ENCODE measurements at places on chromosomes 12 and 14.

- DNase-seq = no peak
Measured at GRCh38 chr14:69153873-69154270, 953 bp upstream of the DCAF5 start.

- no peak for DNase-seq
Measured at GRCh38 chr14:30078811-30079402, 151.3 kb upstream of the PRKD1 start.

DNA sequence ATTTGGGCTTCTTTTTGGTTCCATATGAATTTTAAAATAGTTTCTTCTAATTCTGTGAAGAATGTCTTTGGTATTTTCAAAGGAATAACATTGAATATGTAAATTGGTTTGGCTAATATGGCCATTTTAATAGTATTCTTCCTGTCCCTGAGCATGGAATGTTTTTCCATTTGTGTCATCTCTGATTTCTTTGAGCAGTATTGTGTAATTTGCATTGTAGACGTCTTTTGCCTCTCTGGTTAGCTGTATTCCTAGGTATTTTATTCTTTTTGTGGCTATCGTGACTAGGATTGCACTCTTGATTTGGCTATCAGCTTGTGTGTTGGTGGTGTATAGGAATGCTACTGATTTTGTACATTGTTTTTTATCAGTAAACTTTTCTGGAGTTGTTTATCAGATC, 601.9 kb downstream of the SNAPC1 start:
- no peak for DNase-seq

DNA sequence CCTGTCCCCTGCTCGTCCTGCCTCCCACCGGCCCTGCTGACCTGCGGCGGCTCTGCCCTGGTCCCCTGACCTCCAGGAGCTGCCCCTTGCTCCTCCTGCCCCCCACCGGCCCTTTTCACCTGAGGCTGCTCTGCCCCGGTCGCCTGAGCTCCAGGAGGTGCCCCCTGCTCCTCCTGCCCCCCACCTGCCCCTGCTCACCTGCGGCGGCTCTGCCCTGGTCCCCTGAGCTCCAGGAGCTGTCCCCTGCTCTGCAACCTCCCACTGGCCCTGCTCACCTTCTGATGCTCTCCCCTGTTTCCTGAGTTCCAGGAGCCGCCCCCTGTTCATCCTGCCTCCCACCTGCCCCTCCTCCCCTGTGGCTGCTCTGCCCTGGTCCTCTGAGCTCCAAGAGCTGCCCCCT, 101.3 kb downstream of the TMEM121 start:
- no peak for DNase-seq

GRCh38 chr14:104941508-104942365, 17.1 kb downstream of the PLD4 start:
- DNase-seq = no peak

DNA sequence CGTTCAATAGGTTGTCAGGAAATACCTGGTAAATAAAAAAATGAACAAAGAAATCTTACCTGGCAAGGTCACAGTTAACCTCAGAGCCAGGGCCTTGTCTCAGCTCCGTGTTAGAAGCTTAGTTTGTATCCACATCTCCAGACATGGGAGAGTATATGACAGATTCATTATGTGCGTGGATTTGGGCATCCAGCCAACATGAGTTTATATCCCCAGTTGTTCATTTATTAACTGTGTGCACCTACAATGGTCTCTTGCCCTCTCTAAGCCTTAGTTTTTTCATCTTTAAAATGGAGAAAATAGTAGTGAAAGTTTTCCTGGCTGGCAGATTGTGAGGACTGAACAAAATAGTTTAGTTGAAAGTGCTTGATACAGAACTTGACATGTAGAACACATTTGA, 437.8 kb downstream of the NPAS3 start:
- no peak for DNase-seq

- no peak for DNase-seq
Measured at GRCh38 chr14:72902801-72903530, 9.1 kb upstream of the DPF3 start.

GRCh38 chr14:33285902-33286700, 347.4 kb downstream of the NPAS3 start:
- DNase-seq = no peak

DNA sequence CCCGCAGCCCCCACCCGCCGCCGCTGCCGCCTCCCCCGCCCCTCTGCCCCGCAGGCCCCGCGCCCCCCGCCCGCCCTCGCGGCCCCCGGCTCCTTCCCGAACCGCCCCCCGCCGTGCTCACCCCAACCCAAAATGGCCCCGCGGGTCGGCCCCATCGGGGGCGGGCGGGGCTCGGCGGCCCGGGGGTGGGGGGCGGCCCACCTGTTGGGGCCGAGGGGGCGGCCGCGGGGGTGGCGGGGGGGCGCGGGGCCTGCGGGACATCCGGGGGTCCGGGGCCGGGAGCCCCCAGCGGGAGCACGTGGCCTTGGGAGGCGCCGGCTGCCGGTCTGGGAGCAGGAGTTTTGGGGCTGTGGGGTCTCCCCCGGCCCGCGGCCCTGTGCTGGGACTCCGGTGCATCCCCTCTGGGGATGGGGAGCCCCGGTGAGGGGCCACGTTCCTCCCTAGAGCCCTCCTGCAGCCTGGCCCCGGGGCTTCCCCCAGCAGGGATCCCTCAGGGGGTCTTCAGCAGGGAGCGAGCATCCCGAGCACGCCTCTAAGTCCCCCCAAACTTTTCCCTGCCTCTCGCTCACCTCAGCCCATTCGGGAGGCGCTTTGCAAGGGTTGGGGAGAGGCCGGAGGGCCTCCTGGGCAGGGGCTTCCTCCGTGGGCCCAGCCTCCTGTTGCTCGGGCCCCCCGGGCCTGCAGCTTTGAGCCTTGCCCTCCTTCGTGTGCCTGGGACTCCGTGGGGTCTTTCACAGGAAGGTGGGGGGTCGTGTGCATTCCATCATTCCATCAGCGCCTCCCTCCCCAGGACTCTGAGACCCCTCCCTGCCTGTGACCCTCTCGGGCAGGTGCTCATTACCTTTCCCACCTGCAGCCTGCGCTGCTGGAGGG, 710 bp downstream of the MTA1 start:
- no peak for DNase-seq

GRCh38 chr14:50667684-50667995, 466 bp downstream of the SAV1 start:
- no peak for DNase-seq

DNA sequence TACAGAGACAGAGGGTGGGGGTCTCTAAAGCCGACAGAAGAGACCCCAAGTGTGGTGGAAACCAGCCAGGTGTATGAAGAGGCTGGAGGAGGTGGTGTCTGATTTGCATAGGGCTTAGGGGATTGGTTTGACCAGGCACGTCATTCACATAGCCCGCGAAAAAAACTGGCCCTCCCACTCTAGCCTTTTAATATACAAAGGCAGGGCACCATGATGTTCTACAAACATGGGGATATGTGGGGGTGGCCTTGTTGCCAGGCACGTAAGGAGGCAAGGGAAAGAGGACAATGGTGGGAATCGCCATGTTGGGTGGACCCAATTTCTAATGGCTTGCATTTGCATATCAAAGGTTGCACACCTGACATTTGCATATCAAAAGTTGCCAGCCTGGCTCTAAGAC, 13.2 kb downstream of the LALBA start:
- DNase-seq = no peak

DNA sequence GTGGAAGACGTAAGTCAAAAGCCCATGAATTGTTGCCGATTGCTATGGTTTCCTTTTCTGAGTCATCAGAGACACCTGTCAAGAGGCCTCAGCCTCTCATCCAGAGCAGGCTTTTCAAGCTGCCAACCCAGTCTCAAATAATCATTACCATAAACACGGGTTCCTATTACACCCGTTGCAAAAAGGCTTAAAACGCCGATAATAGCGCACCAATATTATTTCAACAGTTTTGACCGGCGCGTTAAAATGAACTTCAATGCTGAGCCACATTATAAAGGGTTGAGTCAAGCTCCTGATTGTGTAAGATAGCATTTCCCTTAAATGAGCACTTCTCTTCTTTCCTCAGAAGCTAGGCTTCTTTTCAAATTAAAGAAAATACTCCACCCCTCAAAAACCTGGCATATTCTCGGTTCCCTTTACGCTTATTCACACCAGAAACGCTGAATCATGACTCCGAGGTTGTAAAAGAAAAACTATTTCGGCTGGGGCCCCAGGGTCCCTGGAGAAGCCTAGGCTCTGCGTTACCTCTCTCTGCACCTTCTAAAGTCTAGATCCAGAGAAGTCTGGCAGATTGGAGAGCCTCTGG, 1.4 kb downstream of the TMTC1 start:
- DNase-seq = no peak

DNA sequence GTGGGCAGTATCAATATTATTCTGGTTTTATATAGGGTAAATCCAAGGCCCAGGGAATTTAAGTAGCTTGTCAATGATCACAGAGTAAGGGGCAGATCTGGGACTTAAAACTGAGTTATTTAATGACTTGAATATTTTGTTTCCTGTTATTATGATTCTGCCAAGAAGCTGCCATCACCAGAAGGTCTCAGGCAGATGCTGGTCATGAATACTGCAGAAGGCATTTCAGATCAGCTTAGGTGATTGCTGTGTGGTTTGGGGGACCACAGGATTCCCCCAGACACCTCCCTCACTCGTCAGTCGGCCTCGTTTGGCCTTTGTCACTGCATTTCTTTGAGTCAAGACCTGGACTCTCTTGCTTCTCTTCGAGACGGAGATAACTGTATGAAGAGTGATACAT, 47.7 kb upstream of the EVL start:
- no peak for DNase-seq

DNA sequence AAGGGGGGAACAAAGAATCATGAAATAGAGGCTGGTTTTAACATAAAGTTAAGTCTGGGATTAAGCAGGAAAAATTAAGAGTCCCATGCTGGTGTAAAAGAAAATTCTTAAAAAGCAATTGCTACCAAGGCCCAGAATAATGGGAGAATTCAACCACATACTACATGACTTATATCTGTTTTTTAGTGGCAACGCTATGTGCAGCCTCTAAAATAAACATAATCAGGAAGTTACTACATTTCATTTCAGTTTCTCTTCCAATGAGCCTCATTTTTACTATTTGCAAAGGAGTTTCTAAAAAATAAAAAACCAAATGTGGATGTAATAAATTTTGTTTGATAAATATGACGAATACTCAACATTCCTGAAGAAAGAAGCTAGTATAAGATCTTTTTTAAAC, 58.1 kb downstream of the CPNE8 start:
- no peak for DNase-seq

GRCh38 chr14:84857571-84857970, 672.4 kb upstream of the FLRT2 start:
- DNase-seq = no peak

DNA sequence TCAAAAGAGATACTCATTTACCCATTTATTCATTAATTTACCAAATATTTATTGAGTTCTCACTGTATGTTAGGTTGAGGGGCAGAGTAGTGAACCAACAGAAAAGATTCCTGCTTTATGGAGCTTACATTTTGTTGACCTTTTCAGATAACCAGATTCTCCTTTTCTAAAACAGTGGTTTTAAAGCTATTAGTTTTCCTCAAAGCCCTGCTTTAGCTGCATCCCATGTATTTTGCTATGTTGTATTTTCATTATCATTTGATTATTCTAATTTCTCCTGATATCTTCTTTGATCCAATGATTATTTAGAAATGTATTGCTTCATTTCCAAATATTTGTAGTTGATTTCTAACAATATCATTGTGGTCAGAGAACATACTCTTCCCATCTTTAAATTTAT, 53.6 kb downstream of the EML1 start:
- DNase-seq = no peak

DNA sequence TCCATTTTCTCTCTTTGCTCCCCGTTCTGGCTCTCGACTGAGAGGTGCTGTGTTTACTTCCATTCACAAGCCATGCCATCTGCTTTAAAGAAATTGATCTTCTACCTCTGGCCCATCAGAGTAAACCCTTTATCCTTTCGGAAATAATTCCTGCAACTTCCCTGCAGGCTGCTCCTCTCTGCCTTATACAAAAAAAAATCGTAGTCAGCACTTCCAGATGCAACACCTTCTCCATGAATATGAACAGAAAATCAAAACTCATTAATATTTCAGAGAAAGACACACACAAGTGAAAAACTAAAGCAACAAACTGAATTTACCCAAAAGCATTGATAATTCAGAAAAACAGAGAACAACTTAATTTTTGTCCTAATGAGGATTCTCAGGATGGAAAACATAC, 127.6 kb upstream of the FSCB start:
- DNase-seq = no peak

GRCh38 chr12:49626836-49627235, 3.5 kb downstream of the PRPF40B start:
- DNase-seq = no peak

GRCh38 chr12:32754111-32754510, 1.6 kb downstream of the YARS2 start:
- DNase-seq = no peak

DNA sequence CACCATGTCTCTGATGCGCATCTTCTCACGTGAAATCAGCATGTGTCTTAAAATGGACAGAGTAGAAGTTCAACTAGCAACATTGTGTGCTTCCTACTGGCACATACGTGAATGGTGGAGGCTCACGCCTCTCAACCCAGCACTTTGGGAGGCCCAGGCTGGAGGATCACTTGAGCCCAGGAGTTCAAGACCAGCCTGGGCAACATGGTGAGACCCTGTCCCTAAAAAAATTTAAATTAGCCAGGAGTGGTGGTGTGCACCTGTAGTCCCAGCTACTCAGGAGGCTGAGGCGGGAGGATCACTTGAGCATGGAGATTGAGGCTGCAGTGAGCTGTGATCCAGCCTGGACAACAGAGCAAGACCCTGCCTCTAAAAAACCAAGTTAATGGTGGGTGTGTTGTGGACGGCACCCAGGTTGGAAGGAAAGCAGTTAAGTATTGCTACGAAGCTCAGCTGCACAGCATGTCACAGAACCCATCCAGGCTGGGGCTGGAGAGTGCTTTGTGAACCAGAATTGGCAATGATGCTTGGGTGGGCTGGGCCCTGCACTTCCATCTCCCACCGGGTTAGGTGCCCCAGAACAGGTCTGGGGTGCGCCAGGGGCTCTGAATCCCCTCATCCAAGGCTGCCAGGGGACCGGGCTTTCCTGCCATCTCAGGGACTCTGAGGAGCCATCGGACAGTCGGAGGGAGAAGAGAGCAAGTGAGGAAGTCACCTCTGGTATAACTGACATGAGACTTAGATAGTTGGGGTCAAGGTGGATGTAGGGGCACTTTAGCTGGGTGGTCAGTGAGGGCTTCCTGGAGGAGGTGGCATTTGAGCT, 33.0 kb upstream of the ULK1 start:
- DNase-seq = no peak

DNA sequence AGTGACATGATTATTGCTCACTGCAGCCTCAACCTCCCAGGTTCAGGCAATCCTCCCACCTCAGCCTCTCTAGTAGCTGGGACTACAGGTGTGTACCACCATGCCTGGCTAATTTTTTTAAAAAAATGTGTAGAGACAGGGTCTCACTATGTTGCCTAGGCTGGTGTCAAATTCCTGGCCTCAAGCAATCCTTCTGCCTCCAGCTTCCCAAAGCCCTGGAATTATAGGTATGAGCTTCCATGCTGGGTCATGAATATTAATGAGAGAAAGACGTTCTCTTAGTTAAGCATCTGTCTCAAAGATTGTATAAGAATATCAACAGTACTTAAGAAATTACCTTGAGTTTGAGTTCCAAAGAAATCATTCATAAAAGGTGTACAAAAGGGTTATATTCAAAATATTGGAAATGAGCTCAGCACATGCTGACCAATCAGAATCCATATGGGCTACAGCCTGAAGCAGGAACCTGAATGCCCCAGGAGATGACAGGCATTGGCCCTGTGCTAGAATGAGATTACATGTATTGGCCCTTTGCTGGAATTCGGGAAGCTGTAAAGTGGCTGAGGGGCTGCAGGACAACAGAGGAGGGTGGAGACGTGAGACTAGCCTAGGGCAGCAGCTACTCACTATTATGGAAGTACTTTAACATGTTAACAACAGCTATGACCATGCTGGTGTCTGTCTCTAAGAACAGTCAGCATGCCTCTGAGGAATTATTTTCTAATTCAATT, 157.0 kb upstream of the CPNE8 start:
- DNase-seq = no peak

- no peak for DNase-seq
Measured at GRCh38 chr14:96581026-96581425, 78.8 kb downstream of the PAPOLA start.

Data from activated T-helper 1 cell treated with anti-CD3 and anti-CD28 coated beads, Interleukin-2, amount 50 U/mL, for 16 hours (primary cell).